GM13976 (cell line): ENCODE measurements at places on chromosomes 7 and 10.

DNA sequence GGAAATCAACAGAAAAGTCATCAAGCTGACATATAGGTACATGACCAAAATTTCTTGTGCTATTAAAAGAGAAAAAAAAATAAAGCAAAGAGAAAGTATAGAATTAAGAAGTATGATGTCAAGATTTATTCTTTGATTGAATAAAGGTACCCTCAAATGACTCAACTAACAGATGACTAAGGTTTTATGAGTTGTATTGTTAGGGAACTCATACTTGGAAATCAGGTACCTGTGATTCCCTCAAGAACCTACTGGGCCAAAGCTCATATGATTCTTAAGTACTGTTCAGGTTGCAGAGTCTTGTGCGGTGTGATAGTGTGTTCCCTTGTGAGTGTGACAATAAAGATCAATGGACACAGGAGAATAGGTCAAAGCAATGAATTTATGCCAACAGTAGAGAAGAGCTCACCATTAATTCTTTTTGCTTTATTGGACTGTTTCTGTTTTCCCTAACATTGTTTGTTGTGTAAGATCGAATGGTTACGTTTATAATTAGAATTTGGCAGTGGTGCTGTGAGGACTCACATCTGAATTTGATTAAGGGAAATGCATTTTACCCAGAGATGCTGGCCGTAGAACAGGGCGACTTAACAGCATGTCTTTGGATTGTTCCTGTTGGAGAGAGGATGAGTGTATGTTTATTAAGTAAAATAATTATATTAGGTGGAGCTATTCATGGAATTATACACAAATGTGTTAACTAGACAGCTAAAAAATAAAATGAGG is 293.2 kb upstream of the SEMA3D start:
- DNase-seq: no peak

GRCh38 chr7:47327698-47328391 is 254.1 kb downstream of the TNS3 start:
- DNase-seq: no peak

GRCh38 chr10:6204341-6205191 is 1.8 kb downstream of the PFKFB3 start:
- no peak for DNase-seq

GRCh38 chr7:91551377-91552175 is 287.3 kb downstream of the FZD1 start:
- no peak for DNase-seq

GRCh38 chr7:115359119-115359518 is 437.2 kb downstream of the MDFIC start:
- no peak for DNase-seq

GRCh38 chr10:23384364-23384763 is 39.8 kb upstream of the C10orf67 start:
- no peak for DNase-seq

GRCh38 chr7:94400022-94400421 is 5.3 kb downstream of the COL1A2 start:
- DNase-seq: no peak

DNA sequence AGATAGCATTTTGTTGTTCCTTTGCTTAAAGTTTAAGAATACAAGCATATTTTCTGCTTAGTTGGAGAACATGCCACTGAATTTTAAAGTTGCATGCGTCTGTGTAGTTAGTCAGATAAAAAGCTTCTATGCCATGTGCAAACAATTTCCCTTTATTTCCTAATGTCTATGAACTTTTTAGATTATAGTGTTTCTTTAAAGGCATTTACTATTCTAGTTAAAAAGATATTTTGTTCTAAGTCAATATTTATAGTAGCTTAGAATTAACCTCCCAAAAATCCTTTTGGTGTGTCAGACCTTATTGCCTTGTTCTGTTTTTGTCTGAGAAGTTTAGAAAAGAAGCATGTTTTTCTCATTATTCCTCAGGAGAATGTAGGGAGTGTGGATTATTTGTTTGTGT is 99.0 kb upstream of the GATA3 start:
- DNase-seq: no peak

- DNase-seq: peak; percentile 50
These were observed 81.1 kb downstream of the CTTNBP2 start for GRCh38 chr7:117791877-117792780.

GRCh38 chr10:550665-551372 is 138.6 kb downstream of the DIP2C start:
- DNase-seq: no peak

- no peak for DNase-seq
These were observed 84.3 kb downstream of the ARHGAP22 start for GRCh38 chr10:48520594-48520993.

- no peak for DNase-seq
These were observed 226.3 kb downstream of the GLI3 start for GRCh38 chr7:42010751-42011150.

- DNase-seq: no peak
These were observed 89.6 kb downstream of the COBL start for GRCh38 chr7:51226916-51227535.

GRCh38 chr7:22332461-22332870 is 24.5 kb downstream of the RAPGEF5 start:
- no peak for DNase-seq
